ENCODE measurements at places on chromosomes 16 and 17.

DNA sequence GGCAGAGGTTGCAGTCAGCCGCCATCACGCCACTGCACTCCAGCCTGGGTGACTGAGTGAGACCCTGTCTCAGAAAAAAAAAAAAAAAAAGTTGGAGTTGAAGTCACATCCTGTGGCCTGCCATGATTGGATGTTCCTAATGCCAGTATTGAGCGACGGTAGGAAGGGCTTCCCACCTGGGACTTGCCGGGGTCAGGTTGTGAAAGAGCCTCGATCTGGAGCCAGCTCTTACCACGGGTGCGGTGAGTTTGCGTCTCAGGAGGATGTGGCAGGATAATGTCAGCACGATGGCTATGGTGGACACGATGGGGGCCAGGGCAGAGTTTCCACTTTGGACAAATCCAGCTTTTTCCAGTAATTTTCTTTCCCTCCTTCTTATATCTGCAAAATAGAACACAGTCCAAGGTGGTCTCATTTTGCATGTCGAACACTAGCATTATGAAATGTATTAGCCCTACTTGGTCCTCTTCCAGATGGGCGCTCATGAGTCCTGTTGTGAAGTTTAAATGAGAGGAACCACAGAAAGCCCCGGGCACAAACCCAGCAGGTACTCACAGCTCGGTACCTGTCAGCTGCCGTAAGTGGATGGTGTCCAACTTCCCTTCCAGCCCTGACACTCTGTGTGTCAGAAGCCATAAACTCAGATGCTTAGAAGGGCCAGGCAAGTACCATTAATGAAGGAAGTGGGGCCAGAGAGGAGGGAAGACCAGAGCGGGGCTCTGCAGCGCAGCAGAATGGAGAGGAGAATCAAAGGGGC is 22.2 kb downstream of the ABCC12 start:
- no peak for DNase-seq

DNA sequence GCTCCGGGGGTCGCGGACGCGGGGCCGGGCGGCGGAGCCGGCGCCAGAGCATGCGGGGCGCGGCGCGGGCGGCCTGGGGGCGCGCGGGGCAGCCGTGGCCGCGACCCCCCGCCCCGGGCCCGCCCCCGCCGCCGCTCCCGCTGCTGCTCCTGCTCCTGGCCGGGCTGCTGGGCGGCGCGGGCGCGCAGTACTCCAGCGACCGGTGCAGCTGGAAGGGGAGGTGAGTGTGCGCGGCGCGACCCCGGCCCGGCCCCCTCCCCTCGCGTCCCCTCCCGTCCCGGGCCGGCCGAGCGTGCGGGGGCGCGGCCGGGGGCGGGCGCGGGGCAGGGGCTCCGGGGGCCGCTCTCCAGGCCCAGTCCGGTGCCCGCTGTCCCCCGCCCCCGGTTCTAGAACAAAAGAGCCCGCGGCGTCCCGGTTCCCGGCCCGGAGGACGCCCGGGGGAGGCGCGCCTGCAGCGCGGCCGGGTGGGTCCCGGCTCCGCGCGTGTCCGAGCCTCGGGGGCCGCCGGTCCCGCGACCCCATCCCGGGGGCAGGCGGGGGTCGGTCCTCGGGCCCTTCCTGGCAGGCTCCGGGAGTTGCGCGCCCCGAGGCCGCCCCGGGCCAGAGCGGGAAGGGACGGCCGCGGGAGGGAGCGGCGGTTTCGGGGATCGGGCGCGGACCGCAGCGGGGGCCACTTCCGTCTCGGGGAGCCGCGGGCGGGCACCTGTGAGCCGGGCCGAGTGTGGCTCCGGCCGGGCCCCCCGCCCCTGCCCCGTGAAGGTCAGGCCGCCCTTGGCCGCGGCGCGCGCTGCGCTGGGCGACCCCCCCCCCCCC is 563 bp downstream of the METRNL start:
- DNase-seq: no peak

DNA sequence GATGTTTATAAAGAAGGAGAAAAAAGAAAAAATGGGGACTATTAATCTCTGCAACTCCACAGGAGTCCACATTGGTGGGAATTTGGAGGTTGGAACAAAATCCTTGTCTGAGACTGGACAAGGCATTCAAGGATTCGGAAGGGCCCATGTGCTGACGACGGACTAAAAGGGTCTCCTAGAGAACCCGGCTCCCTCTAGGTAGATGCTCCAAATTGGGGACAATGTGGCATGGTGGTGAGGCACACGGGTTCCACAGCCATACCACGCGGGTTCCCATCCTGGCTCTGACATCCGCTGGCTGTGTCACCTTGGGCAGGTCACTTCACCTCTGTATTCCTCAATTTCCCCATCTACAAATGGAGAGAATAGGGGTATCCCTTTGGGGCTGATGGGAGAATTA is 227.4 kb downstream of the C16orf78 start:
- no peak for DNase-seq

- no peak for DNase-seq
Measured at GRCh38 chr16:48536614-48537200, 73.3 kb downstream of the N4BP1 start.

DNA sequence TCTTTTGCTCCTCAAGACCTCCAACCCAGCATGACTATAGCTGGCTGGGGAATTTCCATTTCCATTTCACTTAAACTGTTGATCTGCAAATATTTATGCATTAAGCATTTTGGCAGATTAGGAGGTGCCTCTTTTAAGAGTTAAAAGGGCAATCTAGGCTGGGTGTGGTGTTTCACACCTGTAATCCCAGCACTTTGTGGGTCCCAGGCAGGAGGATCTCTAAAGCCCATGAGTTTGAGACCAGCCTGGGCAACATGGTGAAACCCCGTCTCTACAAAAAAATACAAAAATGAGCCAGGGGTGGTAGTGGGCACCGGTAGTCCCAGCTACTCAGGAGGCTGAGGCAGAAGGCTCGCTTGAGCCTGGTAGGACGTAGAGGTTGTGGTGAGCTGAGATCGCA is 17.1 kb downstream of the ANKFY1 start:
- no peak for DNase-seq
